ENCODE measurements at places on chromosomes 6 and 20.

DNA sequence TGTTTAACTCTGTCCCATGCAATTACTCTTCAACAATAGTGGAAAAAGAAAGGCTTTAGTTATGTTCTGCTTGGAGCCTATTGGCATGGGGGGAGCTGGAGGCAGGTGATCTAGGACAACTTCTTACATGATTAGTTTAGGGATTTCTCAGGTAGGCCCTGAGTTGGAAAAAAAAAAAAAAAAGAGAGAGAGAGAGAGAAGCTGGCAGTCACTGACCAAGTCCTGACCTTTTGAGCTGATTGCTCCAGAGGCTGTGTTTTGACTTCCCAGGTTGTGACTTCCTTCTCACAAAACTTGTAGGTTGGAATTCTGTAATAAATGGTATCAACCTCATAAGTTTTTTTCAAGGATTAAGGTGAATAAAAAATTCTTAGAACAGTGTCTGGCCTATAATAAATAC is 7.8 kb downstream of the C6orf141 start:
- no peak for DNase-seq

GRCh38 chr20:53592992-53593465 is 610 bp downstream of the ZNF217 start:
- peak; percentile 45 for DNase-seq

- DNase-seq: no peak
Observed at GRCh38 chr20:64044484-64045247, 4.8 kb downstream of the SOX18 start.

DNA sequence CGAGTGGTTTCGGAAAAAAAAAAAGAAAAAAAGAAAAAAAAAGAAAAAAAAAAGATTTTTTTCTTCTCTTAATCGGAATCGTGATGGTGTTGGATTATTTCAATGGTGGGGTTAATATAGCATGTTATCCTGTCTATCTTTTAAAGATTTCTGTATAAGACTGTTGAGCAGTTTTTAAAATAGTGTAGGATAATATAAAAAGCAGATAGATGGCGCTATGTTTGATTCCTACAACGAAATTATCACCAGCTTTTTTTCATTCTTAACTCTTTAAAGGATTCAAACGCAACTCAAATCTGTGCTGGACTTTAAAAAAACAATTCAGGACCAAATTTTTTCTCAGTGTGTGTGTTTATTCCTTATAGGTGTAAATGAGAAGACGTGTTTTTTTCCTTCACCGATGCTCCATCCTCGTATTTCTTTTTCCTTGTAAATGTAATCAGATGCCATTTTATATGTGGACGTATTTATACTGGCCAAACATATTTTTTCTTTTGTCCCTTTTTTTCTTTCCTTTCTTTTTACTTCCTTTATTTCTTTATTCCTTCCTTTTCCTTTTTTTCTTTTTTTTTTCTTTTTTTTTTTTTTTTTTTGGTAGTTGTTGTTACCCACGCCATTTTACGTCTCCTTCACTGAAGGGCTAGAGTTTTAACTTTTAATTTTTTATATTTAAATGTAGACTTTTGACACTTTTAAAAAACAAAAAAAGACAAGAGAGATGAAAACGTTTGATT is 3.6 kb downstream of the SOX4 start:
- DNase-seq: no peak

GRCh38 chr6:143258945-143259344 is 191.6 kb downstream of the ADAT2 start:
- no peak for DNase-seq

- no peak for DNase-seq
Observed at GRCh38 chr20:47929368-47930115, 144.3 kb upstream of the SULF2 start.

GRCh38 chr20:22106308-22106938 is 401.0 kb downstream of the PAX1 start:
- DNase-seq: no peak

DNA sequence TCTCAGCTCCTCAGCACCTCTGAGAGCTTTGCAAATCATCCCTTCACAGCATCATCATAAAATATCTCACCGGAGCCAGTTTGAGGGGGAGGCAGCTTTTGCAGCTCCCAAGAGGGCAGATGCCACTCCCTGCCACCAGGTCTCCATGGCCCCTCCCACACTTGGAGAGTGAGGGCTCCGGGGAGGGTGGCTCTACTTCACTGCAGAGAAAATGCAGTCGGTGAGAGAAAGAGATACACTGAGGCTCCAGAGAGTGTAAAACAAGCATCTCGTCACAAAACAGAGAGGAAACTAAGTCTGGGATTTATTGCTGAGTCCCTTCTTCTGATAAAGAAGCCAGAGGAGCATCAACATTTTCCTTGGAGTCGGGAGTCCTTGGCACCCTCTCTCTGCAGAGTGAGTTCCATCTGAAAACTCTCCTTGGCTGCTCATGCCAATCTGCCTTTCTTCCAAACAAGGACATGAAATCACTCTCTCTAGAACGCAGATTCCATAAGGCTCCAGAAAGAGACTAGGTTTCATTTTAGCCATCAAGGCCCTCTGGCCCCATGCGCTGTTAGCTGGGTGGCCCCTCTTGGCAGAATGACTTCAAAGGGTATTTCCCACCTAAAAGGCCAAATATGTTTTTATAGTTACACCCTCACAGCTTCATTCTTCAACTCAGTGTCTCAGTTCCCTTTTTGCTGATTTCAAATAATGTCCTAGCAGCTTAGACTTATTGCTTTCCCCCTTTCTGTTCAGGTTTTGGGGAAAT is 70.6 kb upstream of the F13A1 start:
- DNase-seq: no peak

DNA sequence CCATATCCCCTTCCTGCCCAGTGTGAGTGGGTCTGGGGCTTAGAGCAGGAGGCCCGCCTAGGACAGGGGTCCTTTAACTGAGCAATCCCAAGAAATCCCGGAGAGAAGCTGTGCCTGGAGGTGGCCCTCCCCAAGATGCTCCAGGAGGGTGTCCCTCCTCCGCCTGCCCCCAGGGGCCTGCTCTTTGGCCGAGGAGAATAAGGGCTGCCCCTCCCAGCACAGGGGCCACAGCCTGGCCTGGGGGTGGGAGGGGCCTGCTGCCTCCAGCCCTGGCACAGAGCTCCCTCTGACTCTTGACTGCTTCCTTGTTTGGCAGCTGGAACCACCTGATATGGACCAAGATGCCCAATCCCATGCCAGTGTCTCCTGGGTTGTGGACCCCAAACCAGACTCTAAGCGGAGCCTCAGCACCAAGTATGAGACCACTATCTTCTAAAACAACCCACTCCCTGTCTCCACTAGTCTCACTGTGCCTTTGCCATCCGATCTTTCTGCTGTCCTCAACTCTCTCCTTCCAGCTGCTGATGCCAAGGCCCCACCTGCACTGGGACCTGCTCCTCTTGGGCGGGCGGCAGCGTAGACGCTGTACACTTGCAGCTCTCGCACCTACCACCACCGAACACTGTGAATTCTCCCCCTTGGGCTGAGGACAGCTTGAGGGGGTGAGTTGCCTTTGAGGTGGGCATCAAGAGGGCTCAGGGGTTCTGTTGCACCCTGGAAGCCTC is 54.3 kb downstream of the TCP11 start:
- DNase-seq: no peak

- DNase-seq: no peak
Observed at GRCh38 chr20:18513208-18513607, 5.5 kb downstream of the SEC23B start.

GRCh38 chr20:51800060-51800871 is 2.1 kb downstream of the SALL4 start:
- peak; percentile 88 for DNase-seq

GRCh38 chr6:149484733-149485700 is at the start of gene ZC3H12D:
Gene ZC3H12D (minus strand): TSS chr6:149485014. CDS start chr6:149474543, 10,471 bp downstream.
- no peak for DNase-seq

- no peak for DNase-seq
Observed at GRCh38 chr6:109445382-109445781, 4.9 kb downstream of the SMPD2 start.

GRCh38 chr6:36642913-36643817 is 35.3 kb upstream of the CDKN1A start:
- DNase-seq: no peak

- DNase-seq: no peak
Observed at GRCh38 chr20:8117636-8118035, 14.4 kb upstream of the PLCB1 start.

GRCh38 chr6:104795363-104795762 is 64.4 kb downstream of the HACE1 start:
- DNase-seq: no peak

DNA sequence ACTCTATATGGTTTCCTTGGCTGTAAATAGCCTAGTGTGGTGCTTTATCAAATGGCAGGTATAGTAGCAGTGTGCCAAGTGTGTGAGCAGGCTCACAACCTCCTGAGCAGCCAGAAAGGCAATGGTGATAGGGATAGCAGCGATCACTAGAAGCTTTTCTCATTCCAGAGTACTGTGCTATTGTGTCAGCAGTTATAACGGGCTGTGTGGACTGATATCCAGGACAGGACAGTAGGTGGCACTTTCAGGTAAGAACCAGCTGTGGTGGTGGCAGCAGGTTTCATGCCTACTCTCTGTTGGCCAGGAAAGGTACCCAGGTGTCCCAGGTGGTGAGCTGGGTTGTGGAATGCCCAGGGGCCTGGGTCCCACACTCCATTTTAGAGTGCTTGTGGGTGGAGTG is 448.8 kb upstream of the BTBD3 start:
- no peak for DNase-seq

GRCh38 chr20:34710861-34711574 is 6.9 kb downstream of the TP53INP2 start:
- DNase-seq: no peak

- DNase-seq: peak; percentile 71
Observed at GRCh38 chr20:37992802-37993409, 40.4 kb downstream of the TTI1 start.

- DNase-seq: no peak
Observed at GRCh38 chr20:61598586-61598985, 346.5 kb downstream of the CDH4 start.

DNA sequence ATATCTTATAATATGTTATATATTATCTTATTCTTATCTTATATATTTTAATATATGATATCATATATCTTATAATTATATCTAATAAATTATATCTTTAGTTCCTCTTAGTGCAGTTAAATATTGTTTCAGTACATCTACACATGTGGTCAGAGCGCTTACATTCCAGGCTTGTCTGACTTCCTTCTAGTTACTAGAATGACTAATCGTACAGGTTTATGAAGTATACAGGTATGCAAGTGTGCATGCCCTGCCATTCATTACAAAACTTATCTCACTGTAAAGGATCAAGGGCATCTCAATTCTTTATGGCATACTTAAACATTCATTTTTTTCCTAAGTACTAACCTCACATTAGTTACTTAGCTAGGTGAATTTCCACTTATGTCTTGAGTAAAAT is 1278.0 kb upstream of the MAP3K7 start:
- no peak for DNase-seq

- DNase-seq: no peak
Observed at GRCh38 chr6:156928126-156928525, 150.9 kb downstream of the ARID1B start.

GRCh38 chr6:98782772-98783171 is 51.6 kb upstream of the POU3F2 start:
- no peak for DNase-seq

- DNase-seq: no peak
Observed at GRCh38 chr6:41957117-41957516, 15.5 kb upstream of the CCND3 start.

- DNase-seq: no peak
Observed at GRCh38 chr20:24504331-24505285, 35.2 kb downstream of the SYNDIG1 start.

GRCh38 chr6:11110921-11111768 is at the start of gene ERVFRD-1:
Gene ERVFRD-1 (minus strand): TSS chr6:11111725. CDS start chr6:11105310, 6,415 bp downstream.
- DNase-seq: no peak

- no peak for DNase-seq
Observed at GRCh38 chr20:38818113-38819065, 12.9 kb downstream of the PPP1R16B start.

DNA sequence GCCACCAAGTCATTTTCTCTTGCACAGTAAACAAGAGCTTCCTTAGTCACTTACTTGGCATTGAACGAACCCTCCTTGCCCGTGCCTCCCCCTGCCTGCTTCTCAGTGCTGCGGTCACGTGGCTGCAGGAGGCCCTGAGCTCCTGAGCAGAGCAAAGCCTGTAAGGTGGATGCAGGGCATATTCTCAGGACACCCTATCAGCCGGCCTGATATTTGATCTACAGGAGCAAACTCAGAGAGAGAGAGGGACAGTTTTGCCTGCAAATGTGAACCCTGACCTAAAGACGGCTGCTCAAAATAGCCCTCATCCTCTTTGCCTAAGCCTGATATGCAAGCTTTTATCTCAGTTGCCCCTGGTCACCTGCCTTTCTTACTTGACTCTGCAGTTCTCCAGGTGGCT is 93.0 kb upstream of the POPDC3 start:
- no peak for DNase-seq

DNA sequence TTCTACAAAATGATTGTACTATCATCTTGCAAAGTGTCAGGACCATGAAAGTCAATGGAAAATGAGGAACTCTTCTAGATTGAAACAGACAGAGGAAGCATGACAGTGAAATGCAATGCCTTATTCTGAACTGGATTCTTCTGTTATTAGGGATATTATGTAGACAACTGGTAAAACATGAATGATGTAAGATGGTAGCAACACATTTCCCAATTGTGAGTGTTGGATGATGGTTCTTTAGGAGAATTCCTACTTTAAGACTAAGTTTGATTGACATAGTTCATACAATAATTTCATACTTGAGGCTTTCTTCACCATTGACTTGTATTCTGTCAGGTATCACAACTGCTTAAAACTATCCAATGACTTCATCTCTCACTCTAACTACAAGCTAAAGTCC is 4.5 kb downstream of the UBE3D start:
- DNase-seq: no peak

DNA sequence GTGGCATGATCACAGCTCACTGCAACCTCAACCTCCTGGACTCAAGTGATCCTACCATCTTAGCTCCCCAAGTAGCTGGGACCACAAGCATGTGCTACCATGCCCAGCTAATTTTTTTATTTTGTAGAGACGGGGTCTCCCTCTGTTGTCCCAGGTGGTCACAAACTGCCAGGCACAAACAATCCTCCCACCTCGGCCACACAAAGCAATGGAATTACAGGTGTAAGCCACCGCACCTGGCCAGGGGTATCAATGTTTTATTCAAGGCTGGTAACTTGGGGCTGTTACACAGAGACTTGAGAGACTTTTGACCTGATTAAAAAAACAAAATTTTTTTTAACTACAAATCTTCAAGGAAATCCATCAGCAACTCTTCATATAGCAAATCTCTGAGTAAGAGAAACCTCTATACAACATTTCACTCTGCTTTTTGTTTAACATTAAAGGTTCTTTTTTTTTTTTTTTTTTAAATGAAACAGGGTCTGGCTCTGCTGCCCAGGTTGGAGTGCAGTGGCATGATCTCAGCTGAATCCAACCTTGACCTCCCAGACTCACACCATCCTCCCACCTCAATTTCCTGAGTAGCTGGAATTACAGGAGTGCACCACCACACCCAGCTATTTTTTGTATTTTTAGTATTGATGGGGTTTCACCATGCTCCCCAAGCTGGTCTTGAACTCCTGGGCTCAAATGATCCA is 5.9 kb downstream of the EIF2S2 start:
- no peak for DNase-seq

GRCh38 chr6:125571207-125571755 is 178.2 kb upstream of the HEY2 start:
- DNase-seq: no peak
